NCI-H460 (cell line): ENCODE measurements at places on chromosomes 2 and 18.

DNA sequence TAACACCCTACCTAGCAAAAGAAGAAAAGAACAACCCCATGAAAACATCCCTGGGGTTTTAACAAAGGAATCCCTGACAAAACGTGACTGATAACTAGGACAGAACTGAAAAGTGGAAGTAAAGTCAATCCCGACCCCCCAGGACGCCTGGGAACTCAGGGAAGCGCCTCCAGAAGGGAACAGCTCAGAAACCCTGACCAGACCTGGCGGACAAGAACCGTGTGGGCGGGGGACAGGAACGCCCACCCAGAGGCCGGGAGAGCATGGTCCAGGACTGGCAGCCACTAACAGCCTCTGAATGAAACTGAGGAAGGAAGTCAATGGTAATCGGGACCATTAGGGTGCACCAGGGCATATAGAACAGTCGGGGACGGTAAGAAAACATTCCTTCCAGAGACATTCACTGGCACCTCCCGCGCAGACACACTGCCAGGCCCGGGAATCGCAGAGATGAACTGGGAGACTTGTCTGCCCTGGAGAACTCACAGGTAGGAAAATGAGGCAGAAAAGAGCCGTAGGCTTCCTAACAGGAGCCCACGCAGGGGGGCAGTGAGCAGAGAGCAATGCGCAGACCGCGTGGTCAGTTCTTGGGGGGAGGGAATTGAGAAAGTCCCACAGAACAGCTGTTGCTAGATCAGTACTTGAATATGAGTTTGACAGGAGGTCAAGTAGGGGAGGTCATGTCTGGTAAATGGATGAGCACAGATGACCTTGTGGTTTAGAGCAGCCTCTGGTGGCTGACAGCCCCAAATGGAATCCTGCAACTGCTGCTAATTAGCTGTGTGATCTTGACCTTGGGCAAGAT lies 1.3 kb upstream of the TBC1D8 start:
- peak; percentile 79 for DNase-seq

DNA sequence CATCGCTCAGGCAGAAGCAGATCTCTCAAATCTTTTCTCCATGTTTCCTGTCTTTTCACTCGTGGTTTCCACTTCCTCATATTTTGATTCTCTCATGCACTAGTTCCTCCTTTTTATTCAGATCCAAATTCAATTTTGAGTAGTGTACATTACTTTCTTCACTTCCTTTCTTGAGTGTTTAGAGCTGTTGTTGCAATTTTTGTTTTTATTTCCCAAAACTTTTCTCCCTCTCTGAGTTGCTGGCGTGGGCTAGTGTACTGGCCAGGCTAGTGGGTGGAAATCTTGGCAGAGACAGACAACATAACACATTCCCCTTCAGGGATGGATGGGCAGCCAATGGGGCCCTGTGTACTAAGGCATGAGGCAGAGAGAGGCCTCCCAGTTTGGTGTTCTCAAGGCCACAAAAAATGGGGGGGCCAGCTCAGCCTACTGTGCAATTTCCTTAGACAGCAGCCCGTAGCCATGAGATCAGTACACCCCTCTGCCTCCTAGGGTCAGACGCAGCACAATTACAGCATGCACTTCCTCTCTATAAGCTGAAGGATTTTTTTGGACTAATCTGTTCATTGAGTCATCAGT lies 145.1 kb upstream of the PID1 start:
- DNase-seq = no peak

GRCh38 chr2:71898851-71899681 lies 248.6 kb downstream of the CYP26B1 start:
- no peak for DNase-seq

GRCh38 chr2:133848111-133848649 lies 279.9 kb upstream of the NCKAP5 start:
- no peak for DNase-seq

DNA sequence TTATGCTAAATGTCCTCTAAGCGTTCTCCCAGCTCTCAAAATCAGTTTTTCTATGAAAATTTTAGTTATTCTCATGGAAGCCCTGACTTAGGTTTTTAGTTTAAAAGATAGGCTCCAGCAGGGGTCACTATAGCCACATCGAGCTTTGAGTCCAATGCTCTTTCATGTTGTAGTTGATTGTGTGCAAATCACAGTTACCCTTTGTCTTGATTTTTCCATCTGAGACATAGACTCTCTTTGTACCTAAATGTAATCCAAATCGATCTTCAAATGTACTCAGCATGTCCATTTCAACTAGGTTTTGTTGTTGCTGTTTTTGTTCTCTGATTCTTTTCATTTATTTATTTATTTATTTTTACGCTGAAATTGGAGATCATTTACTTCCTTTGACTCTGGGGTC lies 26.4 kb upstream of the MSTN start:
- DNase-seq = peak; percentile 71

GRCh38 chr2:179764710-179765109 lies 96.7 kb downstream of the ZNF385B start:
- no peak for DNase-seq

GRCh38 chr2:126315828-126316227 lies 340.1 kb upstream of the GYPC start:
- DNase-seq = no peak

DNA sequence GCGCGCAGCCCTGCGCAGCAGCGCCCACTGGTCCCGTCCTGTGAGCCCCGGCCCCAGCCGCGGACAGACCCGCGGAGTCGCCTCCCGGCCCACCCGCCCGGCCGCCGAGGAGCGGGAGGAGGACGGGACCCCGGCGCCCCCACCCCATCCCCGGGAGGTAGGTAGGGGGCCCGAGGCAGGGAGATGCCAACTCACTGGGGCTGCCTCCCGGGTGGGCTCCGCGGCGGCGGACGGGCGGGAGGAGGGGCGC lies 160 bp downstream of the SPTBN1 start:
- no peak for DNase-seq

- DNase-seq = no peak
Measured at GRCh38 chr2:65663831-65664407, 231.5 kb upstream of the SPRED2 start.

GRCh38 chr2:182715121-182715891 lies 751 bp upstream of the DNAJC10 start:
- peak; percentile 40 for DNase-seq

DNA sequence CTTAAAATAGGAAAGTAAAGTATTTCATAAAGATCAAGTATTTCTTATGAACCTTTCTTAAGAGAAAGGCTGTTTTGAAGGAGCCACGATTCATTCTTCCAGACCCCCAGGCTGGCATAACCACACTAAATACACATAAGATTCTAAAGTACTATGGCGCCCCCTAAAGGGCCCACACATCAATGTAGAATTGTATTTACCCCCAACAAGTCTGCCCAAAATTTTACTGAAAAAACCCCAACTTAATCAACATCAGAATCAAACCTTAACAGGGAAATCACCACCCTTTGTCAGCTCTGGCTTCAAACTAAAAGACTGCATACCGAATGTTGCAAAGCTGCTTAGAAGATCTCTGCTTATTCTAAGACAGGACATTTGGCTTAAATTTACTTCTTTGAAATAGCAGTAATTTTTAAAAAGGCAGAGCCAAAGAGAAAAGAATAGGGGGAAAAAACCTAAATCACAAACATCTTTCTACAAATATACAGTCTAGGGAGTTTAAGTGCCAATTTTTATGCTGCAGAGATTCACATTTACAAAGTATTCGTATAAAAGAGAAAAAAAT lies 20.4 kb upstream of the BCL2 start:
- DNase-seq = no peak

- DNase-seq = no peak
Measured at GRCh38 chr2:129469871-129470270, 509.6 kb upstream of the RAB6C start.

GRCh38 chr18:55202232-55202917 lies 243.1 kb upstream of the CCDC68 start:
- no peak for DNase-seq

- DNase-seq = no peak
Measured at GRCh38 chr2:7281231-7282201, 364.3 kb downstream of the RNF144A start.

DNA sequence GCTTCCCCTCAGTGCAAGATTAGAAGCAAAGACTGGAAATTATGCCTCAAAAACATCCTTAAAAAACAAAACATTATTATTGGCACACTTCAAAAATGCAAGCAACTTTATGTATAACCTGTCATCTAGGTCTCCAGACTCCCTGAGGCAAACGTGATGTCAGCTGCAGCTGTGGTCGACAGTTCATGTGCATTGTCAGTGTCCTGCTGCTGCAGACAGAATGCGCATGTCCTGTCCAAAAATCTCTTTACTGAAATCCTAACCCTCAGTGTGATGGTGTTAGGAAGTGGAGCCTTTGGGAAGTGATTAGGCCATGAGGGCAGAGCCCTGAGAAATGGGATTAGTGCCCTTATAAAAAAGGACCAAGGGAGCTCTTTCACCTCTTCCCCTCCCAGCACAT lies 126.9 kb downstream of the CYRIA start:
- DNase-seq = no peak

DNA sequence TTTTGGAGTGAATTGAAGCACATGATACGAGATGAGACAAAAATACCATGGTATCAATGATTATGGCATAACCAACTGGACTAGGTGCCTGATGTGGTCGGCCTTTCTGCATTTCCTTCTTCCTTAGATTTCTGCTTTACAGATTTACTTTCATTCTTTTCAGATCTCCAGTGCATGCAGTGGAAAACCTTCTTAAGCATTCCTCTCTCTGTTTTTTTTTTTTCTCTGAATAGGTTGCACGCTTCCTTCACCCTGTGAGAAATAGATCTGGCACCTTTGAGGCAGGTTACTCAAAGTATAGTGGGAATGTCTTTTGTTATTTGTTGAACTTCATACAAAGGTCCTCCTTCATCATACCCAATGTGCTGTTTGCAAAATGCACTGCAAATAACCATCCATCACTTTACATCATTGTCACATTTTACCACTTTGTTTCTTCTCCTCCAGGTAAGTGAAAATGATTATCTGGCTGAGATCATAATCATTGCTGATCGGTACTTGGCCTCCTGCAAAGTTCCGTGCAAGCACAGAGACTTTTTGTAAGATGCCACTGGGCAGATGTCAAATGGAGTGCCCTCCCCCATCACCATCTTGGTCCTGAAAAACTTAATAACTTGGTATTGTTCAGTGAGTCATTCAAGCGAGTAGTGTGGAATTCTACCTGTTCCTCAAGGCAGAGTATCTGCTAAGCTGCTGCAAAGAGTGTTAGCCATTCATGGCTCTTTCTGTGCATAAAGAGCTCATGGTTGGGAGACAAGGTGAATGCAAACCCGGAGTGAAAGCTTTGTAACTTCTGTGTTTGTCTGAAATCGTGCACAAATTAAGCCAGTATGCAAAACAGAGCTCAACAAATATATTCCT lies 30.0 kb upstream of the KLHL14 start:
- no peak for DNase-seq

- DNase-seq = no peak
Measured at GRCh38 chr2:233267516-233268245, 16.2 kb downstream of the ATG16L1 start.
